ENCODE measurements at places on chromosomes 2 and 18.

DNA sequence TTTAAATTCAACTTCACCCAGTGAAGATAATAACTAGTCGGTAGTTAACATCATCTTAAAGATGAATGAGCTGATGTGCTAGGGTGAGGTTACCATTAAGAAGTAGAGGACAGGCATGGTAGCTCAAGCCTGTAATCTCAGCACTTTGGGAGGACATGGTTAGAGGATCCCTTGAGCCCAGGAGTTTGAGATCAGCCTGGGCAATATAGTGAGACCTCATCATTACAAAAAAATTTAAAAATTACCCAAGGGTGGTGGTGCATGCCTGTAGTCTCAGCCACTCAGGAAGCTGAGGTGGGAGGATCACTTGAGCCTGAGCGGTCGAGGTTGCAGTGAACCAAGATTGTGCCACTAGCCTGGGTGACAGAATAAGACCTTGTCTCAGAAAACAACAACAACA, 4.7 kb downstream of the GALNT5 start:
- no peak for DNase-seq

DNA sequence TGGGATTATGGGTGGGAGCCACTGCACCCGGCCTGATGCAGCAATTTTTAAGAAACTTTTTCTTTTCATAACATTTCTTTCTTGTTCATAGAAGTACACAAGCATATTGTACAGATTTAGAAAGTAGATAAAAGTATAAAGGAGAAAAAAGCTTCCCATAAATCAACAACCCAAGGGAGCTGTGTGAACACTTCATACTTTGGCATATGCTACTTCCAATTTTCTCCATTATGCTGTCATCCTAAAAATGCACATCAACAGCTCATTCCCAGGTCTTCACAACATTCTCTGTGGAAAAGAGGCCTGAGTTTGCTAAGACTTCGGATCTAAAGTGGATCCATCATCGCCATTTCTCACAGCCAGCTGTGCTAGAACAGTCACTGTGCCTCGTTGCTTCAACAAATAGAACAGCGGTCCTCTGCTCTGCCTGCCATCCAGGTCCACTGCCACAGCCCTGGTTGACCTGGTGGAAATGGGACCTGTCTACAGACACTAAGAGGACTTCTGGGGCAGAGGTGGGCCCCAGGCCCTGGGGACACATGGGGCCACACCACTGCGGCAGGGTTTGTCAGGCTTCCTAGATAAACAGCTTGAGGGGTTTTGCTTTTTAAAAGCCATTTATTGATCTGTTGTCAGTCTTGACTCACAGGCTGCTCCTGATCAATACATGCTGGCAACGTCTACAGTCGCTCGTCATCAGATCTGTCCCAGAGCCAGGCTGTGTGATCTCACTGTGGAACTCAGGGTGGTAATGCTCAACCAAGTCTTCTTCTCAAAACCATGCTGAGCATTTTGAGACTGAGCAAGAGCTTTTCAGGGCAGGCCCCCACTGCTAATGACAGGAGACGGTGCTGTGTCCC, 72.7 kb upstream of the MGAT4A start:
- no peak for DNase-seq

DNA sequence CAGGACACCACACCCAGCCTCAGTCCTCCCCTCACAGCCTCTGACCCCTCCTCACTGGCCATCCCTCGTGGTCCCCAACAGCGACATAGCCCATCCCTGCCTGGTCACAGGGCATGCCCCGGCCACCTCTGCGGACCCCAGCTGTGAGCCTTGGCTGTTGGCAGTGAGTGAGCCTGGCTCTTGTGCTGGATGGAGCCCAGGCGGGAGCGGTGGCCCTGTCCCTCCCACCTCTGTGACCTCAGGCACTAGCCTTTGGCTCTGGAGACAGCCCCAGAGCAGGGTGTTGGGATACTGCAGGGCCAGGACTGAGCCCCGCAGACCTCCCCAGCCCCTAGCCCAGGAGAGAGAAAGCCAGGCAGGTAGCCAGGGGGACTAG, 7.9 kb downstream of the DES start:
- no peak for DNase-seq

GRCh38 chr2:119436993-119437772, 5.5 kb downstream of the TMEM37 start:
- DNase-seq, result no peak

DNA sequence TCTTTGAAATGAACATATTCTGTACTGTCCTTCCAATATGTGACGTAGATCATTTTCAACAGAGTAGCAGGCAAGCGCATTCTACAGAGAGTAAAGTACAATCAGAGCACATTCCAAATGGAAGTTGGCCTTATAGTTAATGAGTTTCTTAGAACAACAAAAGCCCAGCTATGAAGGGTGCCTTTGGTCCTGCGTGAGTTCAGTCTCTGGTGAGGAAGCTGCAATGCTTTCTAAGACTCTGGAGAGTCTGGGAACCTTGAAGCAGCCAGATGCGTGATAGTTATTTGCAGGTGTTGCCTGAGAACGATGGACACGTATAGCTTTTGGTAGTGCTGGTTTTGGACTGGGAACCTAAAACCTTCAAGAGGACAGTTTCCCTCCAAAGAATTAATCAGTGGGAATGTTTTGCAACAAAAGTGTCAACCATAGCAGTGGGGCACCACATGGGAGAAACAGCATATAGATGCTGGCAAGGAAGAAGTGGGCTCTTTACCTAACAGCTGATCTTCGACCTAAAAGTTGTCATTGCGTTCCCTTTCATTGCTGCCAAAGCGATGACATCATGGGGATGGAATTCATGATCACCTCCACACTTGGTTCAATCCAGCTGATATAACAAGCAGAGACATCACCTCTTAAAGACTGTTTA, 9.3 kb upstream of the SNORC start:
- no peak for DNase-seq

GRCh38 chr2:235654103-235654813, 160.4 kb downstream of the AGAP1 start:
- DNase-seq, result no peak

- no peak for DNase-seq
Measured at GRCh38 chr2:109644571-109645275, 30.6 kb downstream of the SOWAHC start.

GRCh38 chr18:10003281-10003680, 89.5 kb downstream of the VAPA start:
- DNase-seq, result no peak

GRCh38 chr2:196487417-196487816, 152.1 kb upstream of the CCDC150 start:
- no peak for DNase-seq

Measured in NCI-H2107 (cell line).